Kasumi-1 (cell line): ENCODE measurements at places on chromosomes 12 and 14.

DNA sequence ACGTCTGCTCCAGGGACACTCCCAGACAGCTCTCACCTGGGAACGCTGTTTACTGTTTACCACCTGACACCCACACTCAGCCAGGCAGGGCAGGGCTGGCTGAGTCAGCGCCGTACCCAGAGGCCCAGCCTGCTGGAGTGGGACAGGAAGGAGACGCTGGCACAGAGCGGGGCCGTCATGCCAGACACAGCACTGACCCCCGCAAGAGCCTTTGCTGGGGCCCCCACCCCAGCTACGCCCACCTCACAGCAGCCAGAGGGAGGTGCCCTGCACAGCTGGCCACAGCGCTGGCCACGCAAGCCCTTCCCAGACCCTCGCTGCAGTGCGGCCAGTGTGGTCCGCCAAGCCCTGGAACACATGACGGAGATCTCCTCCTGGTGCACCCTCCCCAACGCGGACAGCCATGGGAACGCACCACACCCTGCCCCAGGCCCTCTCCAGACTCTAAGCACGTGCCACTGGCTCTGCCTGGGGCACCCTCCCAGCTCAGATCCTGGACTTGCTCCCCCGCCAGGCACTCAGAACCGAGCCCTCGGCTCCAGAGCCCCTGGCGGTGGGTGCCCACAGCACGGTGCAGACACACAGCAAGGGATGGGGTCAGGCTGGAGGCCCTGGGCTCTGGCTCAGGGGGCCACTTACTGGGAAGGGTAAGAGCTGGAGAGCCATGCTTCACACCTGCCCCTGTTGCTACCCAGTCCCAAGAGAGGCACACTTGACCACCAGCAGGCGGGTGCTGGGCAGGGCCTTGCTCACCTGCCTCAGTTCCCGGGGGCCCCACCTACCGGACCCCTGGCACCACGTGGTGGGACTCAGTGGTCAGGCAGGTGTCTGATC, 5.7 kb downstream of the AHNAK2 start:
- no peak for DNase-seq

DNA sequence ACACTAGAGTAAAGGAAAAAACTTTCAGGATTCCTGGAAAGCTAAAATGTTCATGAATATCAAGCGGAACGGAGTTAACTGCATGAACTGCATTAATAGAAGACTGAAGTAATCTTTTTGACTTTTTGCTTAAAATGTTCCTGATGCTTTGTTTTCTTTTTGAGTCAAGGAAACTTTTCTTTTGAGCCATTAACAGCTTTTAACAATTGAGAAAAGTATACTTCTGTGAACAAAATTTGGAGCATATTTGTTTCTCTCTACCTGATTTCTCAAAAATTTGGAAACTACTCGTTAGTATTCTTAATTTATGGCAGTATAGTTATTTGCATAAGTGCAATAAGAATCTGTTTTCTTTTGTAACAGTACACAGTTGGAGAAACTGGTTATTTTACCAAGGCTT, 78.5 kb downstream of the CALM1 start:
- no peak for DNase-seq

DNA sequence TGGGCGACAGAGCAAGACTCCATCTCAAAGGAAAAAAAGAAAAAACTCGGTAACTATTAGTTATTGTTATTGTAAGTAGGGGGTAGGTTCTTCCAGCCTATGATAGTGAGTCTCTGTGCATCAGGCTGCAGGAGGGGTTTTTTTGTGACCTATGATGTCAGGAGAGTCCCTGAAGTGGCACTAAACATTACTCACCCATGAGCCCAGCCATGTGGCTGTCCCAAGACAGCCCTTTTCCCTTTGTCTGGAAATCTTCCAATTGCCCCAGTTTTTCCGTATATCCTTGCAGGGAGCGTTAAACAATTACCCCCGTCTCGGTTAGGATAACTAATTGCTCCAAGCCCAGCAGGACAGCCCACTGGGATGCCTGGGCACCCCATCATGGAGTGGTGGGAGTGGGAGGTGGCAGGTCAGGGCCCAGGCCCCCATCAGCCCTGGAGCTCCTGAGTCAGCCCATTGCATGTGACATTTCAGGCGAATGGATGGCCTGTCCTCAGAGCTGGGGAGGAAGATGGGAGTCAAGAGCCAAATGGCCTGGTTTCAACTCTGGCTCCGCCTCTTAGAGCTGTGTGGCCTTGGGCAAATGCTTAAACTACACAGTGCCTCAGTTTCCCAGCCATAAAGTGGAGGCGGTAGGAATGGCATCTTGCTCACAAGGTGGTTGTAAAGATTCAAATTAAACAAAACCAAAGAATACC, 16.4 kb downstream of the PHETA1 start:
- no peak for DNase-seq

GRCh38 chr12:121857322-121858246, 1.1 kb downstream of the HPD start:
- DNase-seq, result no peak
